Spleen (tissue), 13 donors: ENCODE measurements at places on chromosomes 3 and 15. TPM values are rescaled to one million over a fixed set of nuclear protein-coding genes. Genes with fewer than 3 reads are reported as not detected.

ZBBX gene
- polyA plus RNA-seq, result not detected

SNX33 gene
- polyA plus RNA-seq, result 7.8 TPM

RTP3 gene
- not detected for polyA plus RNA-seq

TJP1 gene
- 8.2 TPM for polyA plus RNA-seq

PLD1 gene
- polyA plus RNA-seq, result 12.6 TPM

GPR160 gene
- 21.9 TPM for polyA plus RNA-seq

GPR27 gene
- 0.71 TPM for polyA plus RNA-seq

TMOD2 gene
- 1.6 TPM for polyA plus RNA-seq

C3orf85 gene
- polyA plus RNA-seq, result not detected

CCDC39 gene
- polyA plus RNA-seq, result not detected

TBL1XR1 gene
- 32.8 TPM for polyA plus RNA-seq

TRH gene
- 0.06 TPM for polyA plus RNA-seq

FES gene
- polyA plus RNA-seq, result 176 TPM

REC114 gene
- not detected for polyA plus RNA-seq

TNFAIP8L3 gene
- 6.5 TPM for polyA plus RNA-seq

RTP4 gene
- polyA plus RNA-seq, result 11.7 TPM

CELF6 gene
- 9.2 TPM for polyA plus RNA-seq

RPUSD2 gene
- 12.3 TPM for polyA plus RNA-seq
